H1 (cell line): ENCODE measurements at places on chromosomes 6 and 20. TPM values are rescaled to one million over a fixed set of nuclear protein-coding genes. Genes with fewer than 3 reads are reported as not detected.

DNA sequence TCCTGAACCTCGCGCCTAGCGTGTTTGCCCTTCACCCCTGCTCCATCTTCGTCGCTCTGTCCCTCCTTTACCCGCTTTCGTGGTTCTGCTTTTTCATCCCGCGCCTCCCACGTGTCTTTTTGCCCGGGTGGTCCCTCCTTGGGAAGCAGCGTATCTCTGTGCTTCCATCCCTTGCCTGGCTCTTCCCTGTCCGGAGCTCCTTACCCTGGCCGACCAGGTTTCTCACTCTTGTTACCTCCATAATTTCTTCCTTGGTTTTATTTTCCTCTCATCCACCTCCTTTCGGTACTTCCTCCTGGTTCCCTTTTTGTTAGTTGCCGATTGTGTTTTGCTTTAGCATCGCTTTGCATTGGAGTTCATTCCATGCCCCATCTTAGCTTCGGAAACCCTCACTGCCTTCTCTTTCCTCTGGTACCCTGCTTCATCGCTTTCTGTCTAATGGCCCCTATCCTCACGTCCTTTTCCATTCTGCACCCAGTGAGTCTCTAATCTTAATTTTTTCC lies 735 bp downstream of the FAM135A start:
- DNase-seq = no peak

GRCh38 chr20:3922223-3922982 lies 33.2 kb downstream of the PANK2 start:
- DNase-seq = no peak

GRCh38 chr20:23020230-23021018 lies 14.7 kb upstream of the SSTR4 start:
- DNase-seq = no peak

The NRN1 gene
- total RNA-seq = 0.26 TPM in 1 of 2 replicates, not detected in the other

The HLA-DPA1 gene
- 6.2 and 6.8 TPM in 2 replicates for total RNA-seq
